ENCODE measurements at places on chromosomes 6 and 20.
A peak's percentile ranks its signal among the peaks of the same experiment; 100 is the strongest.

DNA sequence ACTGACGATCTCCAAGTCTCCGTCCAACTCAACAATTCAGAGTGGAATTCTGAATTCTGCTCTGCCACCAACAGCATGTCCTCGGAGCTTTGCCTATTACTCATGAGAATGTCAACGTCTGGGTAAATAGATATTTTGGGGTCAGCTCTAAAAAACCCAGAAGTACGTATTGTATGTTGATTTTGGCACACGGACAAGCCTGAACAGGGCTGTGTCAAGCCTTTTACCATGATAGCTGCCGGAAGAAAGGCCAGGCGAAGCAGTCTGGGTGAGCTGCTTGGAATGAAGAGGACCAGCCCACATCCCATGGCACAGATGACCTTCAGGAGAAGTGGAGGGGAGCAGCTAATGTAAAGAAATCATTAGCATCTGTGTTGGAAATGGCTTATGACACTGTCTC is 88.0 kb upstream of the JAG1 start:
- peak; percentile 18 for DNase-seq

DNA sequence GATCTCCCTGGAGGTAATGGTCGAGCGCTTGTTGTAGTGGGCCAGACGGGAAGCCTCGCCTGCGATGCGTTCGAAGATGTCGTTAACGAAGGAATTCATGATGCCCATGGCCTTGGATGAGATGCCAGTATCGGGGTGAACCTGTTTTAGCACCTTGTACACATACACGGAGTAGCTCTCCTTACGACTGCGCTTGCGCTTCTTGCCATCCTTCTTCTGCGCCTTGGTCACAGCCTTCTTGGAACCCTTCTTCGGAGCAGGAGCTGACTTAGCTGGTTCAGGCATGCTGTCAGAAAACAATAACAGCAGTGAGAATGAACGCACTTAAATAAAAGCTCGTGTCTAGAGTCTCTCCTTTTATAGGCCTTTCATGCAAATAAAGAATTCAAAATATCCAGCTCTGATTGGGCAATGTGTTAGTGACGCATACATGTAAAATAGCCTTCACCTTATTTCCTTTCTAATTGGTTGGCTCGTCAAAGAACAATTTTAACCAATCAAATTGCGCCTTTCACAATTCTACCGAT is 129.2 kb downstream of the HFE start:
- peak; percentile 94 for DNase-seq

DNA sequence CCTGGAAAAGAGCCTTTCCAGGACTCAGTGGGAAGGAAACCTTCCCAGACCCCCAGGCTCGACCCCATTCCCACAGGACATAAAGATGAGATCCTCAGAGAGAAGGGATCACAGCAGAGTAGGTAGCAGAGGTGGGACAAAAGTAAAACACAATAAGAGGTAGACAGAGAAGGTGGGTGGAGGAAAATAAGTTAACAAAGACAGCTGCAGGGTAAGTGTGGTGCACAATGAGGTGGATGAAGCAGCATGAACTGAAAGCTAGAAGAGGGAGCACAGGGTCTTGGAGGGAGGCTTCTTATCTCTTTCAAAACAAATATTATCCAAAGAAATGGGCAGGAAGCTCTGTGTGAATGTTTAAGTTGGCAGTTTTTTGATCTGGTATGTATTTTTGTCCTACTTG is 14.0 kb upstream of the MAP7 start:
- no peak for DNase-seq

- DNase-seq, result peak; percentile 92
Observed at GRCh38 chr6:89297695-89298351, 17.3 kb downstream of the GABRR2 start.

DNA sequence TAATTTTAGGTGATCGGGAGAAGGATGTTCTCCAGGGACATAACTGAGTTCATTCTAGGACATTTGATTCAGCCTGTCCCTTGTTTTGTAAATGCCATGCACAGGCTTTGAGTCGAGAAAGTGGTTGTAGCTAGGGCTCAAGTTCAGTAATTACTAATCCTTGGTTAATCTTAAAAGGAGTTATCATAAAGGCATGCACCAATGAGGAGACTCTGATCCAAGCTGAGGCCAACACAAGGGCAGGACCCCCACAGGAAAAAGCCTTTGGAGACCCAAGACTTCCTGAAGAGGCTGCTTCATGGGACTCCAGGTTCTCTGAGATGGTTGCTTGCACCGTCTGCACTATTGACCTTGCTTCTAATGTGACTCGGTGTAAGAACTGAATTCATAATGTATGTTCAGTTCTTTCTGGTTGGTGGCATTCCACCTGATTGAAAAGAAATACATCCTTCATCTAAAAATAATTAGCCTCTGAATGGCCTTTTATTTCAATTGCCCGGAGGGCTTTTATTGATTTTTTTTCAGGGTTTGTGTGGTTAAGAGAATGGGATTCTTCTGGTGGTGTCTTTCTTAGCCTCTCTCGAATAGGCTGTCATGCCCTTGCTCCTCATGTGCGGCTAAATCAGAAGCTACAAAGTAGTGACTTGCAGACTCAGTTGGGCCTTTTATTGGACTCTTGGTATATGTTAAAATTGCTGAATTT is 201.7 kb upstream of the PLCB4 start:
- no peak for DNase-seq

GRCh38 chr6:3252369-3252768 is 6.4 kb upstream of the PSMG4 start:
- no peak for DNase-seq

GRCh38 chr6:161255518-161255917 is 18.3 kb downstream of the AGPAT4 start:
- DNase-seq, result no peak

DNA sequence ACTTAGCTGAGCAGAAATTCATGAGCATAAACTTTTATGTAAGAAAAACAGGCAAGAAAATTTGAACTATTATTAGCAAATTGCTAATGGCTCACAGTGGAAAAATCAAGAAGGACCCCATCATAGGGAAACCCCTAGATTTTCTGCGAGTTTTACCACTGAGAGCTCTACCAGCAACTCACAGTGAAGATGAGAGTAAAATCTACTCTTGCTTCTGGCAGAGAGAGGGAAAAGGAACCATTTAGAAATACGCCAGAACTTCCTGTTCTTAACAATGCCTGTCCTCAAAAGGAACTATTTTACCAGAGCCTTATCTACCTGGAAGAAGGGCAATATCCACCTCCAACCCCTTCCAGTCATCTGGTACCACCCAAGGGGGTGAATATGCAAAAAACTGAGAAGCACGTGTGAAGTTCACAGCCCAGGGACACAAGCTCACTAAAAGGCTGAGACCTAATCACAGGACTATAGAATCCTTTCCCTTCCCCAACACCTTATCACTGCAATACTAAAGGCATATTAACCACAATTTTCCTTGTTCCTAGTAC is 34.4 kb upstream of the ASF1A start:
- DNase-seq, result no peak

DNA sequence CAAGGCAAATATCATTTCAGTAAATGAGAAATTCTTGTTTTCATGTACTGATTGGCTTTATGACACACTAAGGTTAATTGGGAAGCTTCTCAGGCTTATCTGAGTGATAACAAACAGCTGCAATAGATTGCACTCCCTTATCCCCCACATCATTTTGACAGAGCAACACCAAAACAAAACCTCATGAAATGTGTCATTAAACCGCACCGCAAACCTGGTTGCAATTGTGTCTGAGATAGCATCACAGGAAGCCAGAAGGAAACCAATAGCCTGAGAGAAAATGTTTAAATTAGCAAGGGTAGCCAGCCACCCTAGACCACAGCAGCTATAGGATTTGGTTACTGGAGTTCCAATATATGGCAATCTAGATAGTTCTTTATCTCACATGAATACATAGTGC is 31.6 kb upstream of the LAMA4 start:
- no peak for DNase-seq

DNA sequence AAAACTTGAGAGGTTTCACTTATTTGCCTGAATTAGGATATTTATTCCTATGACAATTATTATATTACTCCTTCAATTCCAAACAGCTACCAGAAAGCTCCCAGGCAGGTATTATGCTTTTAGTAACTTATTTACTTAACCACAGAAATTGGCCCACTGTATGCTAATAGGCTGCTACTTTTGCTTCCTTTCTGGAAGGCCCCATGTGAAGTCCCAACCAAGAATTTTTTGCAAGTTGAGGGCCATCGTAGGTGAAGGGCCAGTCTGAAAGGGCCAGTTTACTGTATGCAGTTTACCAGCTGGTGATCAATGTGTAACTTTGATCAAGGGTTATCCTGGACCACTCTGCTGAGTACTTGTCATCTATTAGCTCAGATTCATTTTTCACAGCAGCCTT is 45.0 kb downstream of the EDN1 start:
- no peak for DNase-seq

- DNase-seq, result no peak
Observed at GRCh38 chr6:143538374-143538773, 26.9 kb upstream of the FUCA2 start.

- DNase-seq, result no peak
Observed at GRCh38 chr6:97222903-97223302, 60.1 kb downstream of the MMS22L start.

GRCh38 chr6:75210885-75211739 is 5.3 kb upstream of the COL12A1 start:
- peak; percentile 50 for DNase-seq

GRCh38 chr20:13166011-13166410 is 55.1 kb upstream of the ISM1 start:
- DNase-seq, result no peak

- no peak for DNase-seq
Observed at GRCh38 chr6:82842721-82843120, 222.9 kb downstream of the UBE3D start.

- DNase-seq, result no peak
Observed at GRCh38 chr20:3876676-3877075, 12.5 kb upstream of the PANK2 start.

GRCh38 chr6:25058441-25058840 is 122.7 kb upstream of the RIPOR2 start:
- DNase-seq, result no peak

DNA sequence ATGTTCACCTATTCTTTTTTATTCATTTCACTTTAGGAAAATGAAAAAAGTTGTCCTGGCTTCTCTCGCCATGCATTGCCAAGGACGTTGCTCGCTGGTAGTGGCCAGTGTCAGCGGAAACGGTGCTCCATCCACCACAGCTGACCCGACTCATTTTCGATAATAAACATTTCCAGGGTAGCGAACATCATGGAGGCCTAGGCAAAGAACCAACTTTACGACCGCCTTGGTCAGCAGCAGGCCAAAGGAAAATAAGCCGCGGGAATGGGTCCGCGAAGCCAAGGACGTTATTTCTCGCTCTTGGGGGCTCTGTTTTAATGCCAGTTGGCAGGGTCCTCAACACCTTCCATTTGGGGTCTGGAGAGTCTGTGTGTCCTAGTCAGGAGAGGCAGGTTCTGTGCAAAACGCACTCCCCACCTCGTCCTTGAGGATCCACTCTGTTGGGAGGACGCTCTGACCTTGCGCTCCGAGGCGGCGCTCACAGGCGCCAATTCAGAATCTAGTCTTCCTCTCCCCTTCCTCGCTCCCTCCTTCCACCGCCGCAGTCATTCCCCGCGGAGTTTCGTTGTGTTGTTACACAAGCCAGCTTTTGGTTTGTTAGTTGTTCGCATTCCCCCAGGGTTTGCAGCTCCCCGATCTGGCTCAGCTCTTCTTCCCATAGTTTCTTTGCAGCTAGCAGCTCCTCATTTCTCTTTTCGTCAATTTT is 4.1 kb upstream of the PAX1 start:
- no peak for DNase-seq

DNA sequence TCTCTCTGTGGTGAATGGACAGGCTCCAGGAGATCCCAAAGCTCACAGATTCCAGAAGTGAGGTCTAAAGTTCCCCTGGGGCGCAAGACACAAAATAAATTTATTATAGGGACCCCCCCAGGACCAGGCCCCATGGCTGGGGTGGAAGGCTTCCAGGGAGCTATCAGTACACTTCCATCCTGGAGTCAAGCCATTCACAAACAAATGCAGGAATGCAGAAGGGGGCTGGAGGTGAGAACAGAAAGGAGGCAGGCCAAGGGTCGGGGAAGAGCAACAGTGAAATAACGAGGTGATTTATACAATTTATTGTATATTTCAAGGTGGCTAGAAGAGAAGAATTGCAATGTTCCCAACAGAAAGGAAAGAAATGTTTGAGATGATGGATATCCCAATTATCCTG is 126.9 kb downstream of the LY86 start:
- DNase-seq, result no peak

- DNase-seq, result no peak
Observed at GRCh38 chr6:133951227-133951626, 1.8 kb upstream of the TBPL1 start.

- no peak for DNase-seq
Observed at GRCh38 chr6:21507811-21508210, 85.7 kb upstream of the SOX4 start.

- no peak for DNase-seq
Observed at GRCh38 chr6:137904822-137905617, 38.0 kb downstream of the TNFAIP3 start.

DNA sequence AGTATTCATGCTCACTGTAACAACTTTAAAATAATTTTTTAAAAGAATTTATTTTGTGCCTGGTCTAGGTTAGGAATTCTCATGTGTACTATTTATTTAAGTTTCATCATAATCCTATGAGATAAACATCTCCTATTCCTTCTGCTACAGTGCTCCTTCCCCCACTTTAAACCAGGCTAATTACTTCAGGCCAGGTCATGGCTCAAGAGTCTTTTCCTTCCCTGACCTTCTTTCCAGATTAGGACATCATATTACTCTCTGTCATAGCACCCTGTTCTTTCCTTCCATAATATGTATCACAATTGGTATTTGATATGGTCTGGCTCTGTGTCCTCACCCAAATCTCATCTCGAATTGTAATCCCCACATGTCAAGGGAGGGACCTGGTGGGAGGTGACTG is 239.0 kb downstream of the BTBD9 start:
- no peak for DNase-seq

DNA sequence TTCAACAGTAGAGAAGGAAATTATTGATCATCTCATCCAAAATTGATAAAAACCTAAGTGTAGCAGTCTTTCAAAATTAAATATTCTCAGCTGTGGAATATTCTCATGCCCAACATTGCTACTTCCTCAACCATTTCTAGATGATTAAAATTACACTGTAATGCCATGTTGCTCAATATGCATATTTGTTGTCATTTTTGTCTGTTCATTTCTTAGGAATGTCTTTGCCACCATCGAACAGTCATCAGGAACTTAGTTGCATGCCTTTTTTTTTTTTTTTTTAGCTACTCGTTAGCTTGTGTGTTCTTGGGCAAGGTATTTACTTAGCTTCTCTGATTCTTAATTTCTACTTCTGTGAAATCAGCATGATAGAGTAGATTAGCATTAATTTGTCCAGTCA is 188.6 kb downstream of the DTNBP1 start:
- DNase-seq, result no peak

GRCh38 chr20:42159808-42160207 is 541.6 kb upstream of the CHD6 start:
- DNase-seq, result no peak

GRCh38 chr6:2952557-2953095 is 18.7 kb downstream of the SERPINB6 start:
- DNase-seq, result peak; percentile 44

GRCh38 chr6:135228486-135228885 is 47.4 kb downstream of the MYB start:
- DNase-seq, result no peak
